DMS79 (cell line): ENCODE measurements at places on chromosomes 7 and 10.
A peak's percentile ranks its signal among the peaks of the same experiment; 100 is the strongest.

DNA sequence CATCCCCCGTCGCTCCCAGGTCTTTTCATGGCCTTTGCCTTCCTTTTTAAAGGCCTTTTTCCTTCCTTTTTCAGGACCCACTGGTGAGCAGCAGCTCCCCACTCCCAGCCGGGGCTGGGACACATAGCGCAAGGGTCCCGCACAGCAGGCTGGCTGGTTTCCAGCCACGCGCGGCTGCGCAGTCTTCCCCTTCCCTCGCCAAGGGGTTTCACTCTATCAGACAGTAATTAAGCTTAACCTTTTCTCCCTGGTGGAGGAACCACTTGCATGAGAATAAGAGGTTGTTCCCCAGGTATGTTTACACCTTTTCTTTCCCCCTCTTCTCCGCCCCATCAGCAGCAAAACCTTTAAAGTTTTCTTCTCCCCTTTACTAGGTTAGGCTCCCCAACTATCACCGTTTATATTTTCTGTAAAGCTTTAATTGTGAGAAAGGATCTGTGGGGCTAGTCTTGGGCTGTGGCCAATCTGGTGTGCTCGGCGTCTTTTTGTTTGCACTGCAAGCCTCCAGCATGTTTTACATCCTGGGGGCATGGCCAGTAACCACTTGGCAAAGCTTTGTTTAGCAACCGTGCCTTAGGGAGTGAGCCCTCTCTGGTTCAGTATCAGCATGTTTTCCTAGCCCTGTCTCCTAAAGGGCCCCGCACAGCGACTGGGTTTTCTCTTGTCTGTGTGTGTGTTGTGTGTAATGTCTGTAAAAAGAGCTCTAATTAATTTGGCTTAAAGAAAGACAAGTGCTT is 219.6 kb downstream of the PHF14 start:
- DNase-seq, result peak; percentile 79

GRCh38 chr10:1660386-1660785 is 76.9 kb downstream of the ADARB2 start:
- no peak for DNase-seq

DNA sequence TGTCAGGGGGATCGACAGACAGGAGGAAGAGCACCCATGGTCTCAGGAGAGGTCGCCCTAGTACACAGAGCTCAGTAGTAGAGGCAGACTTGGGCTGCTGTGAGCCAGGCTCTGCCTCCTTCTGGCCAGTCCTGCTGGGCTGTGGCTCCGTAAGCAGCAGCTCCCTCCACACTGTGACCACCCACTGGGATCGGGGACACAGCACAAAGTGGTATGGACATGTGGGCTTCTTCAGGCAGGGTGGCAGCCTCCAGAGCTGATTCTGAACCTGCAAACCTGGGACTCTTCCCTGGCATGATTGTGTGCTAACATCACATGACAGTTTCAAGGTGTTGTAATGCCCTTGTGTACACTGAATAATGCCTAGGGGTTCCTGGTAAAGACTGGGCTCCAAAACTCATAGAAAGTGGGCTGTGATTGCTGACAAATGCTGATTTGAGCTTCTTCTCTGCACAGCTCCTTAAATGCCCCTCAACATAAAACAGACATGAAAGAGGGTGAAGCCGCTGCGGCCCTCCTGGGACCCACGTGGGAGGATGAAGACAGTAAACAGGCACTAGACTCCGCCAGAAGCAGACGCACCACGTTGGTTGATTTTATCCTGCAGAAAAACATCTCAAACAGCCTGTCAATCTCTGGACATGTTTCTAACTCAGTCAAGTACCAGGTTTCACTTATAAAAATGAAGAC is 76.7 kb downstream of the GPR26 start:
- DNase-seq, result no peak

DNA sequence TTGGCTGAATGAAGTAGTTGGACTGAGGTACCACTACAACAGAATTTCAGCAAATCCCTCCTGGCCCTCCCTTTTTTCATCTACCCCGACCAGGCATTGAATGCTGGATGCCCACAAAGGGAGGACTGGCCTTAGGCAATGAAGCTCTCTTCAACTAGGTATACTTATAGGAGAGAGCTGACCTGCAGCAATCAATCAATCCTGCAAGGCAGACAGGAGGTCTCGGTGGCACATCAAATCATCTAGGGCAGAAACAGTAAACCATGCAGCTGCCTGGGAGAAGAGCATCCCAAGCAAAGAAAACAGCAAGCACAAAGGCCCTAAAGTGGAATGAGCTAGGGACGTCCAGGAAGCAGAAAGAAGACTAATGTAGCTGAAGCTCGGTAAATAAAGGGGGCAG is 2.4 kb upstream of the ABRAXAS2 start:
- DNase-seq, result no peak

GRCh38 chr10:126080879-126081411 is 184.6 kb downstream of the FANK1 start:
- DNase-seq, result no peak

DNA sequence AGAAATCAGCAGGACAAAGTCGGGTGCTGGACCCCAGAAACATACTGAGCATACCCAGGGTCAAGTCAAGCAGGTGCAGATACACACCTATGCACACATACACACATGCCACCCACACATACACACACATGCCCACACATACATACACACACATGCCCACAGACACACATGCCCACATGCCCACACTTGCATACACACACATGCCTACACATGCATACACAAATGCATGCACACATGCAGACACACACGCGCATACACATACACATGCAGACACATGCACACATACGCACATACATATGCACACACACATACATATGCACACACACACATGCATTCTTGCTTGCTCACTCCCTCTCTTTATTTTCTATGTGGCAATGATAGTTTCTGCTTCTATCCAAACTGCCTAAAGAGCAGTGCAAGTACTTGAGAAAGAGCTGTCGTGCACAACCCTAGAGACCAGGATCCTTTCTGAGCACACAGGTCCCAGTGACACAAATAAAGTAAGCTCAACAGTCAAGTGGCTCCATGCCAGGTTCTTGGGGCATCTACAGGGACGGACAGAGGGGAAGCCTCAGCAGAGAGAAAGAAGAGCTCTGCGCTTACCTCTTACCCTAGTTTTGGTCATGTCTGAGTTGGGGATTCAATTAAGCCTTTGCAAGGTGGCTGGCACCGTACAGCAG is 83.7 kb downstream of the EBF3 start:
- DNase-seq, result no peak

DNA sequence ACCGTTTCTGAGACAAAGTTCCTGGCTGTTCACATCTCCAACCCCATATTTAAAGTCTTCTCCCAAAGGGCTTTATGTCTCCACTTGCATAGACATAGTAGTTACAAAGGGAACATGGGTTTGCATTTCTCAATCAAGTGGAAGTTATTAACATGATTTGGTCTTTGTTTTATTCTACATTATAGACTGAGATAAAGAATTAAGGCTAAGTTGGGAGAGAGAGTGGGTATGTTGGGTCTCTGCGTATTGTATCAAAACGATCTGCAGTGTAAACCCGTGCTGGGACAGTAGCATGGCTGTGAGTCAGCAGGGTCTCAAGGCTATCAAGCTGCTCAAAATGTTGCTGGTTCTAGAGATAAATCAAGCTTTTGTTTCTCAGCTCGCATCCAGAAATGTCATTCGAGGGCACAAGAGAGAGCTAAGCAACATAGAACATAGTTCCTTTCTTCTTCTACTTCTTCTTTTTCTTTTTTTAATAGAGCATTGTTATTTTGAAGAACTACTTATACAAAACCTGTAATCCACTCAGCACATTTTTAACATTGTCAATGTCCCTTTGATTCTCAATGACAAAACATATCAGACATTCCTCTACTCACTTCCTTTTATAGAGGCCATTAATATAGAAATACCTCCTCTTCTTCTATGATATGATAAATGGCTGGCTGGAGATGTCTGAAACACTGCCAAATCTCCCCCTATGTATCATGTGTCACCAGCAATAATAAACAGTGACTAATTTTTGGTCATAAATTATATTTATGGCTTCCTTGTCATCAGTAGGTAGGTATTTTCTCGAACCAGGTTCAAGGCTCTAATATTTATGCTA is 34.5 kb upstream of the RHOBTB1 start:
- no peak for DNase-seq

DNA sequence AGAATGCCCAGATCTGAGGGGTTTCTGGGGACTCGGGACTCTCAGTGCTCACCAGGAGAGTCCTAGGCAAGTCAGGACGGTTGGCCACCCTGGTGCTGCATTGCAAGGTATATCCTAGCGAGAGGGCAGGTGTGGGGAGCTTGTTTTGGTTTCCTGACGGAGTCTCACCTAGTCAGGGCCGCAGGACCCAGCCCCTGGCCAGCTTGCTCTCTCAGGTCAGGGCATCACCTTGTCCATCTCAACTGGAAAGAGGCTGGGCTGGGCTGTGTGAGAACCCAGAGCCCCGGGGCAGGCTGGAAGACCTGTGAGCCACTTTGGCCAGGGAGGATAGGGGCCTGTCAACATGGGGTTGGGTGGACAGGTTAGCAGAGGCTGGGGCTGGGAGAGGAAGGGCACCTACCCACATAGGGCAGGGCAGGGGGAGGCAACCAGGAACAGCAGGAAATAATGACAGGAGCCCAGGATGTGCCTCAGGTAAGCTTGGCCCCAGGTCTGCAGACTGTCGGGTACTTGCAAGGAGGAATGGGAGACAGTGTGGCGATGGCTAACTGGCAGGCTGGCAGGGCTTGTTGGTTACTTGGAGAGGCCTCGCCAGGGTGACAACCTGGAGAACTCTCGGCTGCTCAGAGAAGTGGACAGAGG is 31.5 kb downstream of the DNAJB12 start:
- no peak for DNase-seq

DNA sequence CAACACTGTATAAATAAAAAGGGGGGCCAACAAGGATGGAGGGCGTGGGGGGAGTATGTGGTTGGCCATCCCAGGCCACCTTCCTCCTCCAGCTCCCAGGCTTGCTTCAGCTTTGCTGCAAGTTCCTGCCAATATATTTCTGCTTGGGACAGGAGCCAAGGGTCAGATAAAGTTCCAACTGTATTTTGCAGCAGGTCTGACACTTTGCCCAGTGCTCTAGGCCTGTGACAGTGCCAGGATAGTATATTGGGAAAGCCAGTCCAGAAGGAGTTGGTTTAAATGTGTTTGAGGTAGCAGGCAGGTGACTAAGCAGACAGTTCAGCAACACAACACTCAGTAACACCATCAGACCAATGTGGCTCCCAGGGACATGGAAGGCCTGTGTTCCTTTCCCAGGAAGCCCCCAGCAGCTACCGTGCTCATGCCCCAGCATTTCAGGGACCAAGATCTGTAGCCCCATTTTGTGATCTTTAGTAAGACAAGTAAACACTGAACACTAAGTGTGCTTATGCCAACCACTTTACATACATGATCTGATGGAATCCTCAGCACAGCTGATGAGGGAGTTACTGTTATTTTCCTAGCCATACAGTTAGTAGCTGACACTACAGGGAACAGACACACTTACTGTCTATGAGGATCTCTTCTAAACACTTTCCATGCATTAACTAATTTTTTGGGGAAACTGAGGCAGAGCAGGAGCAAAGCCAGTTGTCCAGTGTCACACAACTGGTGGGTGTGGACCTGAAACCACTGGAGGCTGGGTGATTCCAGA is 38.9 kb downstream of the DNAJB12 start:
- DNase-seq, result no peak

GRCh38 chr10:33008499-33009243 is 50.6 kb upstream of the ITGB1 start:
- no peak for DNase-seq

- DNase-seq, result no peak
Measured at GRCh38 chr7:133828906-133829305, 298.2 kb upstream of the LRGUK start.

DNA sequence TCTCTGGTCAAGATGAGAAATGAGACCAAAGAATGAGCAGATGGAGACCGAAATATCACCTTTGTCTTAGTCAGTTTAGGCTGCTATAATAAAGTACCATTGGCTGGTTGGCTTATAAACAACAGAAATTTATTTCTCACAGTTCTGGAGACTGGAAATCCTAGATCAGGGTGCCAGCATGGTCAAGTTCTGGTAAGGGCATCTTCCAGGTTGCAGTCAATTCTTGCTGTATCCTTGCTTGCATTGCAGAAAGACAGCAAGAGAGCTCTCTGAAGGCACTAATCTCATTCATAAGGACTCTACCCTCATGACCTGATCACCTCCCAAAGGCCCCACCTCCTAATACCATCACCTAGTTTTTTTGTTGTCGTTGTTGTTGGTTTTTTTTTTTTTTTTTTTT is 52.7 kb upstream of the MKLN1 start:
- no peak for DNase-seq

GRCh38 chr7:5360971-5361370 is 62.7 kb downstream of the TNRC18 start:
- no peak for DNase-seq

DNA sequence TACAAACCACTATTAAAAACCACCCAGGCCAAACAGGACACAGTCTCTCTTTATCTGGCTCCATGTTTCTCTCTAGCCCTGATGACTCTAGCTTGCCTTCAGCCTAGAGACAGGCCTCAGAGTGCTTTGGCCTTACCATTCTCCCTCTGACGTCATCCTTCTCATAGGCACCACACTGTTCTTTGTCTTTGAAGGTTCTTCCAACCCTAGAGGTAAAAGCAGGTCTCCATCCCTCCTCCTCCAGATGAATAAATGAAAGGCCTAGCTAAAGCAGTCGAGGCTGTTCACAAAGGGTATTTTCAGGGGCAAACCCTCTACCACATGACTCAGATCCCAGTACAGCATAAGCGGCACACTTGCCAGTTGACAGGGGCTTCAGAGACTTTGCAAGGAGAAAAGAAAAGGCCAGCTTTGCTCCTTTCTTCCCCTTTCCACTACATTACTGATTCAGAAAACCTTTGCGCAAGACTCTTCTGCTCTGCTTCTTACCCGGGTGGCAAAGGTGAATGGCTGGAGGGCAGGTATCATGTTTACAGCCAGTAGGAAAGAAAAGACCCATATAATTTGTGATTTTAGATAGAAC is 14.8 kb downstream of the NFE2L3 start:
- DNase-seq, result no peak

DNA sequence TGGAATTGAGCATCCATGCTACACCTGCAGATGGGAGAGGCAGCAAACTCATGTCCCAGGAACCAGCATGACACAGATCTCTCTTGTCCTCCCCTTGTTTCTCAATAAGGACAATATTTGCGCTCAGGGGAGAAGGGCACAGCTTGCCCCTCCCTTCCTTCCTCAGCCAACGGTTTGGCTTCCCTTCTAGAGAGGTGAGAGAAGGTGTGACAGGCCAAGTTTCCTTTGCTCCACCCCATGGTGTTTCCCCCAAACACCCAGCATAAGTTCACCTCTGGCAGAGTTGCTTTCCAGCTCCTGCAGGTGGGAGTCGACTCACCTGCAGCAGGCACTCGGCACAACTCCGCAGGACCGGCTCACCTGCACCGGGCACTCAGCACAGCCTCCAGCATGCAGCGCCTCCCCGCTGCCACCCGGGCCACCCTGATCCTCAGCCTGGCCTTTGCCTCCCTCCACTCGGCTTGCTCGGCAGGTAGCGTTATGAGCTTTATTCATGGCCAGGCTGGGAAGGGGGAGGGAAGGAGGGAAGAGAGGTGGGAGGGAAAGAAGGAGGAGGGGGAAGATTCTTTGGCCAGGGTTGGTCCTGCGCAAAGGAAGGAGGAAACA is at the start of the genes ATP6V0A4 and TMEM213:
Gene ATP6V0A4, minus strand, starts transcription at position 482 of the 606 bp plus-strand sequence. CDS start 26,949 bp downstream, outside the sequence.
Gene TMEM213, plus strand, starts transcription at position 280 of the 606 bp plus-strand sequence. Its CDS starts 111 bp downstream, at position 391.
- no peak for DNase-seq

DNA sequence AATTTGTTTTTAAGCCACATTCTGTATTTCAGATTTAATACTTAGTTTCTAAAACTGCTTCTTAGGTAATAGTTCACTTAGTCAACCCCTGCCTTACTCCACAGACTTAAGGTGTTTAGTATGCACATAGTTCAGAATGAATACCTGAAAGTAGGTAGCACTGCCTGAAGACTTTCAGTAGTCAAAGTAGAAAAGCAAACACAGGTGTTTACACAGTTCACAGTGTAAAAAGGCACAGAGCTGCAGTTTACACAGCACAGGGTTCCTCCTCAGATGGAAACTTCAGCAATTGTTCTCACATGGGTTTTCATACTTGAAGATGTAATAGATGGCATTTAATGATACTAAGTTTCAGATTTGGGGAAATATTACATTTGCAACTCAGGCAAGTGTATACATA is 3.1 kb upstream of the PKD1L1 start:
- DNase-seq, result no peak
